NCI-H345 (cell line): ENCODE measurements at places on chromosomes 6 and 20.

DNA sequence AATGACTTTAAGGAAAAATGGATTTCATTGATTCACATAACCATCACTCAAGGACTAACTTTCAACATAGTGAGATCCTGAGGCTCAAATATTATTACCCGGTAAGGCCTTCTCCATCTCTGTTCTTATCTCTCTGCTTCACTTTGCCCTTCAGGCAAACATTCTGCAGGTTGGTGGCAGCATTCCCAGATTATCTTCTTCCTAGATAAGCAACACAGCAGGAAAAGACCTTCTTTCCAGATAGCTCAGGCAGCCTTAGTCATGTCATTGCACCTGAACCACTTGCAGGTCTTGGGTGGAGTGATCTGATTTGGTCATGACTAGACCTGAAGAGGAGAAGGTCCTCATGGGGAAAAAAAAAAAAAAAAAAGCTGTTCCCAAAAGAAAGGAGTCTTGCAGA is 5.3 kb upstream of the HIVEP2 start:
- DNase-seq, result no peak

DNA sequence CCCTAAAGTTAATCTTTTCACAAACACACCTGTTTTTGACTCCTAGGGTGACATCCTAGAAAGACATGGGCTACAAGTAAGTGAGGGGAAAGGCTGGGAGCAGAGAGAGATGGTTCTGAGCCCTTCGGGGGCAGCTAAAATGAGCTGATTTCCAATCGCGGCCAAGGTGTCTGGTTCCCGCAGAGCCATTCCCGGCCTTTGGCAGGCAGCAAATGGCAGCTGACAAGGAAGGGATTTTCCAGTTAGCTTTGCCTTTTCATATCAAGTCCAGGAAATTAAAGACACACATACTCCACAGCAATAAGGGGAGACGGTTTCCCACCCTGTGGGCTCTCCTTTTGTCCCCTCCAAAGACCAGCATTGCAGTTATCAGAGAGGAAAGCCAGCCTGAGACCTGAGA is 228.5 kb downstream of the ZMYND8 start:
- DNase-seq, result no peak

DNA sequence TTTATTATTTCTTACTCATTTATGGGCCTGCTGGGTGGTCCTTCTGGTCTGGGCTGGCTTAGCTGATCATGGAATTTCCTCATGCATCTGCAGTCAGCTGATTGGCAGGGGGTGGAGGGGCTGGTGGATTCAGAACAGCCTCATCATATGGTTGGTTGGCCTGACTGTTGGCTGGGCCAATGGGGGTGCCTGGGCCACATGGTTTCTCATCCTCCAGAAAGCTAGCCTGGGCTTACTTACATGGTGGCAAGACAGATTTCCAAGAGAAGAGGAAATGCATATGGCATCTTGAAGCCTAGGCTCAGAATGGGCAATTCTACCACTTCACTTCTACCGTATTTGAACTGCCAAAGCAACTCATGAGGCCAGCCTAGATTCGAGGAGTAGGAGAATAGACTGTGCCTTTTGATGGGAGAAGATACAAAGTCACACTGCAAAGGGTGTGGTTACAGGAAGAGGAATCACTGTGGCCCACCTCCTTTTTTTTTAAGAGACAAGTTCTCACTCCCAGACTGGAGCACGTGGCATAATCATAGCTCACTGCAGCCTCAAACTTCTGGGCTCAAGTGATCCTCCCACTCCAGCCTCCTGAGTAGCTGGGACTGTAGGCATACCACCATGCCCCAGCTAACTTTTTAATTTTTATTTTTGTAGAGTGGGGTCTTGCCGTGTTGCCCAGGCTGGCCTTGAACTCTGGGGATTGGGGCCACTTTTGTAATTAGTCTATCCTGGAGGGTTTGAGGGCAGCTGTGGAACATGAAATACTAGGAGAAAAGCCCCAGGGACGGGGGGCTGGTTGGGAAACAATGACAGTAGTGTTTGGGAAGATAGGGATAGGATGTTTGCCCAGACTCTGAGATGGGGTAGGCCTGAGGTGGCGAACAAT is 47.6 kb upstream of the RNF24 start:
- no peak for DNase-seq

- no peak for DNase-seq
Measured at GRCh38 chr6:118736440-118736839, 85.0 kb upstream of the CEP85L start.

GRCh38 chr20:34999782-35000181 is 44.1 kb downstream of the MYH7B start:
- DNase-seq, result no peak

DNA sequence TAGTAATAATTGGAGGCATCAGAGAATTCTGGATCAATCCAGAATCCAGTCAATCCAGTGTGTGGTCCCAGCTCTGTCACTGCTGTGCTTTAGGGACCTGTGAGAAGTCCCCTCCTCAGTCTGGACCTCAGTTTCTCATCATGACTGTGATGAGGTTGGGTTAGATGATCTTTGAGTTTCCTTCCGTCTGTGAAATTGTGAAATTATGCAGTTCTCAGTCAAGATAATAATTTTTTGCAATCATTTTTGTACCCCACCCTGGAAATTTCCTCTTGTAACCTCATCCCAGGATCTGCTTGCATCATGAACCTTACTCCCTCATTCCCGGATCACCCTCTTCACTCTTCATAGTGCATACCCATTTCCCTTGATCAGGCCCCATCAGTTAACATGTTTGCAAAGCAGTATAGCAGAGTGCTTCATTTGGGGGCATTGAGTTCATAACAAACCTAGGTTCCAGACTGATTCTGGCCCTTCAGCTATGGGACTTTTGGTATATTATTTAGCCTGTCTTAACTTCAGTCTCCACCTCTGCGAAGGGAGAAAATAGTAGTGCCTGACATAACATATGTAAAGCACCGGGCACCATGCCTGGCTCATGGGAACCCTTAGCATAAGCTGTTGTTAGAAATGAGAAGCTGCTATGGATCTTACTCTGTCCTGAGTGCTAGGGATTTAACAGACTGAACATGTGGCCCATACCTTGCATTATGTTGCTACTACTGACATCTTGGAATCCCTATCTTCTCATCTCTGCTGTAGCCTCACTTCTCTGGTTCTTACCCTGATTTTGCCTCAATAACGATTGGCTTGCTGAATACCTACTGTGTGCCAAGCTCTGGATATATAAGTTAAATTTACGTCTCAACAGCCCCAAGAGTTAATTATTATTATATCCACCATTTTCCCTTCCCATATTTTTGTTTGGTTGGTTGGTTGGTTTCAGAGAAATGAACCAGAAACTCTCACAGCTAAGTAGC is 1.3 kb downstream of the ZNF76 start:
- no peak for DNase-seq

GRCh38 chr6:110140650-110141049 is 38.8 kb downstream of the WASF1 start:
- DNase-seq, result no peak

- no peak for DNase-seq
Measured at GRCh38 chr6:13249817-13250216, 78.5 kb downstream of the TBC1D7 start.

GRCh38 chr20:32485770-32486478 is 99.2 kb downstream of the NOL4L start:
- no peak for DNase-seq
